ENCODE measurements at places on chromosomes 5 and 9.

- DNase-seq = no peak
Observed at GRCh38 chr5:35847961-35848360, 8.7 kb upstream of the IL7R start.

DNA sequence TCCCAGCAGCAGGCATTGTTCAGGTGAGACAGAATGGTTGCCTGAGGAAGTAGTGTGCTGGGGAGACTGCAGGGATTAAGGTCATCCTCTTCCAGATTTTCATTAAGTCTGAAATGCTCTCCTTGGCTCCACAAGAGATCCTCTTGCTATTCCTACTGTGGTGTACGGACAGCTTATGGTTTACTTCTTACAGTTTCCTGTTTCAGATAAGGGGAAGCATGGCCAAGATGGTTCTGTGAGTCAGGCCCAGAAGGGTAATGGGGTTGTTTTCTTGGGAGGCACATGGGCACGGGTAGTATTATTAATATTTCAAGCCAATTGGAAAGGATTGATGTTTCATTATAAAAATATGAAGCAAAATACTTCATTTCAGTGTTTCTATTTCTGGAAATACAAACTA lies 42.9 kb downstream of the GLRX start:
- no peak for DNase-seq

DNA sequence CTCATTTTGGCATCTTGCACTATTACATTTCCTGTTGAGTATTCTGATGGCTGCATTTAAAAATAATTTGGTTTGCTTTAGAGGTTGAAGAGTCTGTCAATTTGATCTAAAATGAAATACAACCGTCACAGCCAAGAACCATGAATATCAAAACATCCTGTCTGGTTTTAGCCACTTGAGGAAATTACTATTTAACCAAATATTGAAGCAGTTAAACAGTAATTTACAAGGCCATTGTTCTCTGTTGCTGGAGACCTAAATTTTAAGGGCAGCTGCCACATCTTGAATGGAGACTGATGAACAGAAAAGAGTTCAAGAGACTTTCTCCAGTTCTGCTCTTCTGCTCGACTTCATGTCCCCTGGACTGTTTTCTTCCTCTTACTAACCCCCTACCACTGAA lies 549.4 kb downstream of the LRRC70 start:
- DNase-seq = no peak

GRCh38 chr5:140418862-140419520 lies 17.4 kb downstream of the ANKHD1 start:
- DNase-seq = no peak
